ENCODE measurements at places on chromosomes 12 and 14.

- DNase-seq: no peak
Observed at GRCh38 chr12:104583301-104583700, 126.6 kb downstream of the CHST11 start.

- DNase-seq: no peak
Observed at GRCh38 chr14:59274991-59275391, 86.5 kb downstream of the DAAM1 start.

GRCh38 chr12:123129621-123130020 lies 21.3 kb downstream of the PITPNM2 start:
- DNase-seq: no peak

DNA sequence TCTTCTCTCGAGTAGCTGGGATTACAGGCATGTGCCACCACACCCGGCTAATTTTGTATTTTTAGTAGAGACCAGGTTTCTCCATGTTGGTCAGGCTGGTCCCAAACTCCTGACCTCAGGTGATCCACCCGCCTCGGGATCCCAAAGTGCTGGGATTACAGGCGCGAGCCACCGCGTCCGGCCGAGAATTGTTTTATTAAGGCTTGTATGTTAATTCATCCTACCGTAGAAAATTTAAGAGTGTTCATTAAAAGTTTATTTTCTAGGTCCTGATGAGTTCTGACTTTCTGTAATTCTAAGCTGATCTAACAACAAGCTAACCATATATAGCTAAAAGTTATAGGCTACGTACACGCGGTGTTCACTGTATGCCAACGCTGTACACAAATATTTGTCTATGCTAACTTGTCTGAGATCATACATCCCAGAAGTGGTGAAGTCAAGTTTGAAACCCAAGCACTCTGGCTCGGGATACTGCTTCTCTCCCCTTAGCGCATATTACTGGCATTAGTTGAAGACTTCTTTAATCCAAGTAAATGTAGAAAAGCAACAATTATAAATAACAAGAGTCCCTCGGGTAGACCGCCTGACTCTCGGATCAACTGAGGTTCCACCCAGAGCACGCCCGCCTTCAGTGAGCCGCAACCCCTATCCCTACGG lies 570 bp upstream of the MRPS35 start:
- no peak for DNase-seq

GRCh38 chr12:125566-125965 lies 59.0 kb downstream of the IQSEC3 start:
- no peak for DNase-seq

GRCh38 chr12:92278378-92278828 lies 132.8 kb upstream of the BTG1 start:
- no peak for DNase-seq

- DNase-seq: no peak
Observed at GRCh38 chr12:128557231-128557630, 266.5 kb downstream of the SLC15A4 start.

DNA sequence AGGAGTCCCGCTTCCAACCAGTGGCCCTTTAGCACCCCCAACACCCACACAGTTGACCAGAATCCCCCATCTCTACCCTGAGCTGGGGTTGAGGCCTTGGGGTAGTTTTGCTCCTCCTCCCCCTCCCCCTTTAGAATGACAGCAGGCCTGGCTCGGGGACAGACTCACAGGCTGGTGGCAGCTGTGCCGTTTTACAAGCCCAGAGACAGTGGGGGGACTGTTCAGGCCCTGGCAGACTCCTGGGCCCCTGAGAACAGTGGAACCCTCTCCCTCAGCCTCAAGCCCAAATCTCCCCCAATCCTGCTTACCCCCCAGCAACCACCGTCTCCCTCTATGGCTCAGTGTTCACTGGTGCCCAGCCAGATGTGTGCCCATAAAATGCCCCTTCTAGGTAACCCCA lies 10.1 kb downstream of the TMEM119 start:
- no peak for DNase-seq

DNA sequence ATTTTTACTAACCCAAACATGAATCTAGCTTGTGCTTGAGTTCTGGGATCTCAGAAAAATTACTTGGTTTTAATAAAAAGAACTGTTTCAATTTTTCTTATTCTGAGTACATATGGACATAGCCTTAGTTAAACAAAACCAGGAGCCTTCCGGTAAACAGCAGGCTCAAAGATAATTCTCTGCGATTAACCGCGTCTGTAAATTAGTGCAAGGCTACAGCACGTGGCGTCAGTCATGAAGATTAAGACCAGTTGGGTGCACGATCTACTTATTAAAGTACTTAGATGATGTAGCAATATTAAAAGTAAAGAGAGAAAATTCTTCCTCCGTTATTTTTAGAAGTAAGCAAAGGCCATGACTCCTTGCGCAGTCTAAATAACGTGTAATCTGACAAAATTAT lies 700 bp downstream of the KCNJ8 start:
- no peak for DNase-seq

- DNase-seq: no peak
Observed at GRCh38 chr12:98594050-98594835, 757 bp downstream of the SLC25A3 start.

- no peak for DNase-seq
Observed at GRCh38 chr12:89091293-89091841, 260.9 kb downstream of the DUSP6 start.

- DNase-seq: no peak
Observed at GRCh38 chr14:68688872-68689371, 103.9 kb downstream of the ZFP36L1 start.

DNA sequence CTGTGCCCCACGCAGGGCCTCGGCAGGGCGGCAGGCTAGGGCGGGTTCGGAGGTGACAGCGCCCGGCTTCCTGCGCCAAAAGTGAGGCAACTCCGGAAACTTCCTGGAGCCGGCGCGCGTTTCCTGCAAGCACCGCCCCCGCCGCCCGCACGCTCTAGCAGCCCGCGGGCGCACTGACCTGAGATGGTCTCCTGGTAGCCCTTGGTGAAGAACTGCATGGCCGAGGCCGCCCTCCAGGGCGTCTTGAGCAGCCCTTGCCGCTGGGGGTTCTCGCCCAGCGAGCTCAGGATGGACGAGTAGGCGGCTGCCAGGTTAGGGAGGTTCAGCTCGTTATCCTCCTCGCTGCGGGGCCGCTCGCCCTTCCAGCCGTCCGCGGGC lies 494 bp downstream of the GCH1 start:
- peak; percentile 67 for DNase-seq

GRCh38 chr14:74856366-74856765 lies 19.6 kb downstream of the PROX2 start:
- DNase-seq: no peak

GRCh38 chr14:104873380-104874055 lies 8.4 kb downstream of the CEP170B start:
- no peak for DNase-seq

DNA sequence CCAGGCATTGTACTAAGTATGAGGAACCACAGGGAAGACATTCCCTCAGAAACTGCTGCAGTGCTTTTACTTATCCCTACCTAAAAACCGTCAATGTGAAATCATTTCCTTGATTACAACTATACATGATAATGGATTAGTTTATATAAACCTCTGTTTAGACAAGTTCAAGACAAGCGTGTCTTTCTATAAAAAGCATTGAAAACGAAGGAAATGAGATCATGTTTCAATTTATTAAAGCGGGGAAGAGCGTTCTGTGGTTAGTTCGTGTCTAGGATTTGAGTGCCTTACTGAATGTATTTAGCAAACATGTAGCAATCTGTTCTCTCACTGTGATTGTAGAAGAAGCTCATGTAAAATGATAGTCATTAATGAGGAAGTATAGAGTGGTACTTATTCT lies 37.5 kb downstream of the GALC start:
- no peak for DNase-seq

GRCh38 chr12:911191-911826 lies 38.2 kb downstream of the RAD52 start:
- DNase-seq: no peak

DNA sequence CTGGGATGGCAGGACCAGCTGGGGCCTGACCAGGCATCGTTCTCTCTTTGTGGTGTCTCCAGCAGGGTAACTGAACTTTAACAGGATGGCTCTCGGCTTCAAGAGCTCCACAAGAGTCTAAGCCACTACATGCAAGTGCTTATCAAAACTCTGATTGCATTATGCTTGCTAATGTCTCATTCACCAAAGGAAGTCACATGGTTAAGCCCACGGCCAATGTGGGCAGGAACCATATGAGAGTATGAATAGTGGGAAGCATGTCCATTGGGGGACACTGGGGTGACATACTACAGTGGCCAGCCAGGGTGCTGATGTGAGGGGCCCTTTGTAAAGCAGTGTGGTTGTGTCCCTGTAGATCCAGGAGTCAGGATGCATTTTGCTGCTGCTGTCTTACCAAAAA lies 35.0 kb upstream of the KCNA5 start:
- no peak for DNase-seq

- DNase-seq: no peak
Observed at GRCh38 chr12:76765598-76765997, 1.7 kb downstream of the ZDHHC17 start.

DNA sequence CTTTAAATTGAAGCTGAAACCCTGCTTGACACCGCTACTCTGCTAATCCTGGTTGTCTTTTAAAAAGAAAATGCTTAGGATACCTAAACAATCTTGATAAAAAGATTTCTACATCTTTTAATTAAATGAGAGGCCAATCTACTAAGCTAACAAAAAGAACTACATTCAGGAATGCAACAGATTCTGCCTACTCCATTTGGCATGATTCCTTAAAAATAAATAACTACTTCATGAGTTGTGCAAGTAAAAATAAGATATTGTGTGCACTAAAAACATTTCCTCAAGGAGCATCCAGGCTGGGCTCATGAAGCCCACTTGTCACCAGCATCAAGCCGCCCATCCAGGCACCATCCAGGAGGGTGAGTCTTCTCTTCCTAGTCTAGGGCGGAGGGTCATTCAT lies 197.5 kb downstream of the PAX9 start:
- DNase-seq: no peak

DNA sequence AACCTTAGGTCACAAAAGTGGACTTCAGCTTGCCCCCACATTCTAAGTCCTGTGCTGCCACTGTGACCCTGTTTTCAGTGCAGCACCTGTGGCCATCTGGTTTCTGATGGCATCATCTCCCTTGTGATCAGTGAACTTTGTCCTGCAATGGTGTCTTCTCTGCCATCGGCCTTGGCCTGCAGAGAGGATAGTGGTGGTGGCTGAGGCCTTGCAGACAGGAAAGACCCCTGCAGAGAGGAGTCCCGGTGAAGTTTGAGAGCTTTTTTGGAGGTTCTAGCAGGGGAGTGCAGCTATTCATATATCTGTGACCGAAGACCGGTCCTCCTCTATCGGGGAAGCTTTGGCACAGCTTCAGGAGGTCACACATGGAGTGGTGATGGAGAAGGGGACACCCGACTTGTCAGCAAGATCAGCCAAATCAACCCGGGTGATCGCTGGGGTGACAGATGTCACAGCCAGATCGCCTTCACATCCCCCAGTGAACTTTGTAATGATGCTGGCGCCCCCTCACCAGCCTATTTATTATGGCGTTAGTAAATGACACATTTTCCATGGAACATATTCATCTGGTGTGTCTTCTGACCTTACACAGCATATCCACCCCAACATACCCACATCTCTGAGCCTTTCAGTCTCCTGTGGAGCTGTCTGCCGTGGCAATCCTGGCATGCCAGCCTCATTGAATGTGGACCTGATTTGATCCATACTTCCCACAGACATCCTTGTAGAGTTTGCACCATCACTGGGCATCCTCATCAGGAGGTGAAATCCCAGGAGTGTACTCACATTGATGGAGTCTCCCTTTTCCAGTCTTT lies 136.1 kb downstream of the PAPOLA start:
- no peak for DNase-seq

GRCh38 chr14:74503291-74503937 lies 9.8 kb downstream of the ISCA2 start:
- no peak for DNase-seq

- DNase-seq: no peak
Observed at GRCh38 chr12:52434081-52434733, at the start of gene KRT75. Gene KRT75, minus strand, starts transcription at chr12:52434371. Its CDS starts 67 bp downstream, at chr12:52434304.
